ENCODE measurements at places on chromosomes 7 and 10.

DNA sequence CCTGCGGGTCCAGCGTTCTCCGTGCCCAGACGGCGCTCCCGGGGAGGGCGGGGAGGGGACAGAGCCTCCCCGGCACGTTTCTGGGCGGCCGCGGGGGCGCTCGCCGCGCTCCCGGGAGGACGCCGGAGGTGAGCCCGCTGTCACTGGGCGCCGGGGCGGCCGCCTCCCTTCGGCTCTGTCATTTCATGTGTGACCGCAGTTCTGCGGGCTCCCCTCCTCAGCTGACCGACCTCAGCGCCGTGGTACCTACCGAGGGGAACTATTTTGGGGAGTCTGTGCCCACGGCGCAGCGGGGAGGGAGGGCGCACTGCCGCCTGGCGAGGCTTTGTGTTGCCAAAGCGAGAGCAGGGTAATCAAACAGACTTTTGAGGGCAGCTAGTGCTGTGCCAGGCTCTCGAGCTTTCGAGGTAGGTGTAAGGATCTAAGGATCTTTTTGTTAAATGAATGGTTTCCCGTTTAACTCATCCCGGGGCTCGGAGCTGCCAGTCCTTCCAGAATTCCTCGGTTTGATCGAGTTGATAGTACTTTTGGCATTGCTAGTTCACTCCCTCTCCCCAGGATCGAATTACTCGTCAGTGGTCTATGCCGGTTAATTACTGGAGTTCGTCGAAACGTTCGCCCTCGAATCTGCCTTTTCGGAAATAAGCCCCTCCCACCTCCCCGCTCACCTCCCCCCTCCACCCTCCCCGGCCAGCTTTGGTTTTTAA, 1.9 kb downstream of the ARID5B start:
- peak; percentile 72 for DNase-seq

DNA sequence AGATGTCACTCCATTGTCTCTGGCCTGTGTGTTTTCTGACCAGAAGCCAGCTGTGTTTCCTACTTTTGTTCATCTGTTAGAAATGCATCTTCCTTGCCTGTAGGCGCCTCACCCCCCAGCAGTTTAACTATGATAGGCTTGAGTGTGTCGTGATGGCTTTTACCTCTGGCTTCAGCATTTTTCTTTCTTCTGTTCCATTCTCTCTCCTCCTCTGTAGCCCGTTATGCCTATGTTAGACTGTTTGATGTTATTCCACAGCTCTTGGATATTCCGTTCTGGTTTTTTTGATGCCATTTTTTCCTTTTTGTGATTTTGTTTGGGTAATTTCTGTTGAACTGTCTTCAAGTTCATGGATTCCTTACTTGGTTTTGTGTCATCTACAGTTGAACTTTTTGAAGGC, 17.9 kb downstream of the MMP21 start:
- DNase-seq, result no peak

GRCh38 chr7:22445140-22445743, 54.7 kb downstream of the STEAP1B start:
- no peak for DNase-seq

- peak; percentile 63 for DNase-seq
Observed at GRCh38 chr7:102279537-102280400, 6.9 kb upstream of the SH2B2 start.

- no peak for DNase-seq
Observed at GRCh38 chr7:40749877-40750276, 615.1 kb downstream of the SUGCT start.

DNA sequence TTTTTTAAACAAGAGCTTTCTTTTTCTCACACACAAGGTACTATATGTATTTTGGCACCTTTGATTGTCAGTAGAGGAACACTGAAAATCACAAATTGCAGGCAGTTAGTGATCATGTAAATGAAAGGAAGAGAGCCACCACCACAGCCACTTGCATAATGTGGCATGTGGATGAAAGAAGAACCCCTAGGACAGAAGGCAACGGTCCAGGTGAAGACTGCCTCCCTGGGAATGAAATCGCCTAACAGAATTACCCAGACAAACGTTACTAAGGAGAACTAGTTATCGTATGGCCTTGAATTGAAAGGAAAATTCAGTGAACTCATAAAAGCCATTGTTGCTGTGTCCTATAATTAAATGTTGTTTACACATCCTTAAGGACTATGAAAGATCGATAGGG, 41.2 kb upstream of the PTPRZ1 start:
- no peak for DNase-seq

GRCh38 chr10:43036481-43037428, 40.1 kb upstream of the RET start:
- DNase-seq, result no peak

GRCh38 chr7:105279688-105280007, 109.1 kb downstream of the SRPK2 start:
- no peak for DNase-seq

DNA sequence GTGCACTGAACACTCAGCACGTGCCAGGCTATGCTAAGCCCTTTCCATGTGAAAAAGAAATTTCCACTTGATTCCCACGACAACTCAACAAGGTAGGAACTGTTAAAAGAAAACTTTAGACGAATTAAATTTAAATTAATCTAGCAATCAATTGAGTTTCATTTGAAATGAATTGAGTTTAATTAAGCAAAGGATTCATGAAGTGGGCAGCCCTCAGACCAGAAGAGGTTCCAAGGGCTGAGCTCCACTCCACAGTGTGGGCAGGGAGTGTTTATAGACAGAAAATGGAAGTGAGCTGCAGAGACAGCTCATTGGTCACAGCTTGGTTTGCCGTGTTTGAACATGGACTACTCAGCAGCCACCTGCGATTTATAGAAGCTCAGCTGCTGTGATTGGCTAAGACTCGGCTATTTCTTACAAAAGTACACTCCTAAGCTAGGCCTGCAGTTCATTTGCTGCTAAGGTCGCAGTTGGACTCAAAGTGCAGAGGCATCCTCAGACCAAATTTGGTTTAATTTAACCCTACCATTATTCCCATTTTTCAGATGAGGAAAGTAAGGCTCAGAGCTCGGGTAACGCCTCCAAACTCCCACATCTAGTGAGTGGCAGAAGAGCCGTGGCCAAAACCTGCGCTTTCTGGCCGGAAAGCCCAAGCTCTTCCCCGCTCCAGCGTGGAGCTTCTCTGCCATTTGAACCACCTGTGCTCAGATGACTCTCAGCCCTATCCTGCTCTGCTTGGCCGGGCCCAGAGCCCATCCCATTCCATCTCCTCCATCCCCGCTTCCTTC, 24.9 kb downstream of the CALML3 start:
- no peak for DNase-seq
